ENCODE measurements at places on chromosomes 5 and 9. TPM values are rescaled to one million over a fixed set of nuclear protein-coding genes. Genes with fewer than 3 reads are reported as not detected.

DNA sequence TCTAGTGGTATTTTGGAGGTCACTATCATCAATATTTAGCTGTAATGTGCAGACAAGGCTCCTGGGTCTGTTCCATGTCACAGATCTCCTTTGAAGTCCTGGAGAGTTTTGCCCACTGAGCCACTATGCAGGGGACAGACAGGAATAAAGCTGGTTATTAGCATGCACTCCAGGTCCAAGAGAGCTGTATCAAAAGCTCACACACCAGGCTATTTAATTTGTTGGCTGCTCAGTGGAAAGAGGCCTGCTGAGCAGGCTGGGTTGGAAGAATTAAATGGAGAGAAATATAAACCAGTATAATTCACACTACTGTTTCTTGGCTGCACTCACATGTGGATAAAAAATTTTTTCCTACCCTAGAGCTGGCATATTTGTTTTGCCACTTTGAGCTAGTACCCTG lies 113.8 kb upstream of the TAF11L2 start:
- no peak for DNase-seq

GRCh38 chr9:16031971-16032370 lies 479.1 kb downstream of the CCDC171 start:
- no peak for DNase-seq

The RLN2 gene
- total RNA-seq = 0.28 TPM

The ZFP37 gene
- total RNA-seq = 0.67 TPM

The PPP3R2 gene
- 0.12 TPM for total RNA-seq

GRCh38 chr9:128898845-128899565 lies 17.1 kb downstream of the LRRC8A start:
- DNase-seq = no peak
